Kasumi-1 (cell line): ENCODE measurements at places on chromosomes 5 and 9.

- no peak for DNase-seq
Observed at GRCh38 chr9:130711469-130711868, 17.9 kb downstream of the EXOSC2 start.

- no peak for DNase-seq
Observed at GRCh38 chr5:6377582-6377904, 804 bp downstream of the MED10 start.

- DNase-seq: no peak
Observed at GRCh38 chr5:43219120-43219519, 27.1 kb downstream of the NIM1K start.

- DNase-seq: no peak
Observed at GRCh38 chr5:143219696-143220095, 183.8 kb downstream of the NR3C1 start.

DNA sequence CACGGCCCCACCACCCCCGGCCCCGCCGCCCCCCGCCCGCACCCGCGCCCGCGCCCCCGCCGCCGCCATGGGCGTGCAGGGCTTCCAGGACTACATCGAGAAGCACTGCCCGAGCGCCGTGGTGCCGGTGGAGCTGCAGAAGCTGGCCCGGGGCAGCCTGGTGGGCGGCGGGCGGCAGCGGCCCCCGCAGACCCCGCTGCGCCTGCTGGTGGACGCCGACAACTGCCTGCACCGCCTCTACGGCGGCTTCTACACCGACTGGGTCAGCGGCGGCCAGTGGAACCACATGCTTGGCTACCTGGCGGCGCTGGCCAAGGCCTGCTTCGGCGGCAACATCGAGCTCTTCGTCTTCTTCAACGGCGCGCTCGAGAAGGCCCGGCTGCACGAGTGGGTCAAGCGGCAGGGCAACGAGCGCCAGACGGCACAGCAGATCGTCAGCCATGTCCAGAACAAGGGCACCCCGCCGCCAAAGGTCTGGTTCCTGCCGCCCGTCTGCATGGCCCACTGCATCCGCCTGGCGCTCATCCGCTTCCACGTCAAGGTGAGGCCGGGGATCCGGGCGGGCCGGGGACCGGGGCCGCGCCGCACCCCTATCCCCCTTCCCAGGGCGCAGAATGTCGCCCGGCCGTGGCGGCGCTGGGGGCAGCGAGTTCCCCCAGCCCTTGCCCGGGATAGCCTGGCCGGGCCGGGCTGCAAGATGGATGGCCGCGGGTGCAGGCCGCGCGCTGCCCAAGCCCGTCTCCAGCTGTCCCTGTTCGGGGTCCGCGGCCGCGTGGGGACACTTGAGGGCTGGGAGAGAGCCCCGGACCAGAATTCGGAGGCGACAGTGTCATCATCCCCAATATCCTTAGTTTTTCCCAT is 594 bp downstream of the FAM120A start:
- DNase-seq: no peak

DNA sequence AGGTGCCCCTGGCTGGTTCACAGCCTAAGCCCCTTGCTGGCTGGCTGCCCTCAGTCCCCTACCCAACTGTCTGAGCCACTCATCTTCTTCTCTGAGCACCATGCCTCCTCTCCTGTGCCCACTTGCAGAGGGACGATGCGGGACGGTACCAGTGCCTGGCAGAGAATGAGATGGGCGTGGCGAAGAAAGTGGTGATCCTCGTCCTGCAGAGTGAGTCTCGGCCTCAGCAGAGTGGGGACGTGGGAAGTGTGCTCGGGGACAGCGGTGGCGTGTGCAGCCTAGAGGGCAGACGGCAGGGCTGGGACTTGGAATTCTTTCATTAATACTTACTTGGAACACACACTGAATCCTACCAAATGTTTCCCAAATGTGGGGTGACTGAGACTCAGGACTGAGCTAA is 34.3 kb upstream of the ASS1 start:
- no peak for DNase-seq

- no peak for DNase-seq
Observed at GRCh38 chr5:54093081-54093492, 217.3 kb downstream of the ARL15 start.
